ENCODE measurements at places on chromosomes 2 and 18.

DNA sequence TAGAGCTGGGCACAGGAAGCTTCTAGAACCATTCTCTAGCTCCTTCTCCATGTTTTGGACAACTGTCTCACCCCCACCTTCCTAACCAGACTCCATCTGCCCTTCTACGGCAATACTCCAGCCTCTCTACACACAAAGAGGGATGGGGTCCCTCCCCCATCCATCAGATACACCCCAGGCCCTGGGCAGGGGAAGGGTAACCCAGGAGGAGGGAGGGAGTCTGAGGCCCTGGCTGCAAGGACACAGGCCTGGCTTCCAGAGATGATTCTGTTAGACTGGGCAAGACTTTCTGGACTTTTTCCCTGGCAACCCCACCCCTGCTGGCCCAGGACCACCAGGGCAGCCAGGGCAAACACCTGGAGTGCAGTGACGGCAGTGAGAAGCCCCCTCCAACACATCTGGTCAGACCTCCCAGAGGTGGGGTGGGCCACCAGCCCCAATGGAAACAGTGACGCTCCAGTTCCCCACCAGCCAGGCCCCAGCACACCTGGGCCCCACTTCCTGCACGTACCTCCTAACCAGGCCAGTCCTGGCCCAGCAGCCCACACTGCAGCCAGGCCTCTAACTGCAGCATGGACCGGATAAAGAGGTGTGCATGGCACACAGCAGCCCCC lies 6.5 kb downstream of the CYP26B1 start:
- DNase-seq, result no peak

GRCh38 chr2:214489702-214490101 lies 78.8 kb downstream of the VWC2L start:
- DNase-seq, result no peak

- no peak for DNase-seq
Observed at GRCh38 chr2:172096626-172097547, 5.8 kb downstream of the DLX2 start.

- no peak for DNase-seq
Observed at GRCh38 chr2:74252036-74252435, 53.6 kb downstream of the MTHFD2 start.

- no peak for DNase-seq
Observed at GRCh38 chr18:49061991-49062831, 111.4 kb upstream of the SMAD7 start.

Data from stimulated activated CD8-positive, alpha-beta memory T cell treated with anti-CD3 and anti-CD28 coated beads, Interleukin-7, amount 100 ng/mL, for 24 hours (primary cell).